ENCODE measurements at places on chromosomes 12 and 14.

DNA sequence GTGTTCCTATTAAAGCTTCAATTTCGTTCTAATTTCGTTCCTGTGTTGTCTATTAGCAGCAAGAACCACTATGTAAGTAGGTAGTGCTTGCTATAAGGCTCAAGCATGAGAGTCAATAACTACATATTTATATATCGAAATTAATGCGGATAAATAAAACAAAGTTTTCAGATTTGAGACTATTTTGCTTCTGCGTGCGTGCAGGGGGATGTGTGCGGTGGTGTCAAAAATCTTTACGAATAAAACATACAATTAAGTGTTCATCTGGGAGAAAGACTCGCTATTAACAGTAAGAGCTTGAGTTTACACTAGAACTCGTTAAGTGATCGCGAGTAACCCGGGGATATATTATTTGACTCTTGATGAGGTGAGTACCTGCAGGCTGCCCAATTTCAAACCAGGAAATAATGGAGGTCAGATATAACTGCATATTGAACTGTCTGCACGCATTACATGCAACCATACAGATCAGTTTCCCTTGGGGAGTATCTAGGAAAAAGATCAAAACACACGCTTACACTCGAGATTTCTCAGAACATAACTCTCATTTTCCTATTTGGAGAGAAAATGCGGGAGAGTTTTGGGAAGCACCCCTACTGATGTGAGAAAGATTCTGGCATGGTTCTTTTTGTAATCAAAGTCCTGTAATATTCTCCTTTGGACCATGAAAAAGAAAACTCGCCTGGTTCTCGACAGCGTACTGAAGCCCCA is 813 bp downstream of the TWF1 start:
- DNase-seq, result no peak

DNA sequence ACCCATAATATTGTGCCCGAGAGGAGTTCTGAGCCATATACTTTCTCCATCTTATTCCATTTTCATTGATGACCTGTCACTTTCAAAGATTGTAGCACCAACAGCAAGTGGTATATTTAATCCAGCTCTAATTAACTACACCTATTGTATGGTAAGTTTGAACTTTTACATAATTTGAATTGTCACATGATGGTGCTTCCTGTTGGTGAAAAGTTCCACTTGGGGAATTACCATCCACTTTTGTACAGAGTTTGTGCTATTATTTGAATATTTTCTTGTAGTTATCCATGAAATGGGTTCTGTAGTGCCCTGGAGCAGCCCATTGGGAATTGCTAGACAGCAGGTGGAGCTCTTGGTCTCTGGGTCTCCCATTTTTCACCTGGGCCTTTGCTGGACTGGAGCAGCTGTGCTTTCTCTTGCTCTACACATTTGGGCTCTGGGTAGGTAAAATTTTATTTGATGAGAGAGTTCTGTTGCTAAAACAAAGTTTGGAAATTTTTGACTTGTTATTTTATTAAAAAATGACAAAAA is 3.0 kb downstream of the SMCO3 start:
- no peak for DNase-seq

GRCh38 chr12:120012067-120012621 is 23.1 kb downstream of the BICDL1 start:
- DNase-seq, result peak; percentile 46

DNA sequence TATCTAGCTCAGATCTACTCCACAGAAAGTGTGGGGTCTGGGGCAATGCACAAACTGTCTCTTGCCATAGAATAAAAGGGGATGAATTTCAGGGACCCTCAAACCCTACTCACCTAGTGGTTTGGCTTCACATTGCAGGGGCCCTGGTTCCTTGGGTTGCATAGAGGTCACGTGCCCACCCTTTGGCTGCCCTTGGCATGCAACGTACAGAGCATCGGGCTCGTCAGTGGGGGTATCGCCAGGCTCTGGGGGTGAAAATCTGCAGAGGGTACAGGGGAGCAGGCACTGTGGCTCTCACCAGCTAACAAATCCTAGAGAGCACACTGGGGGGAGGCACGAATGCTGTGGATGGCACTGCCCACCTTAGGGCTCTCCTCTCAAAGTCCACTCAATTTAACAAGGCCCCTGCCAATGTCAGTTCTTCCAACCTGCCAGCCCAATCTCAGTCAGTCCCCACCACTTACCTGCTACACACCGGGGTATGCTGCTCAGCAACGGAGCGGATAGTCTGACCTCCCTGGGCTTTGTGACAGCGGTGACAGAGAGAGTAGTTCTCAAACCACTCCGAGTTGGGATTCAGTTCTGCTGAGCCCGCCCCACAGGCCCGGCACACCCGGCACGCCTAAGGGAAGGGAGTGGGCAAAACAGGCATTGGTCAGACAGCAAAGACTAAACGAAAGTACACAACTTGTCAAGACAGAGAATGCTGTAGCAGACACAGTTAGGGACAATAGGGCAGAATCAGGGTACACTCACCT is 8.0 kb downstream of the KMT2D start:
- no peak for DNase-seq

GRCh38 chr12:22657538-22657937 is 32.6 kb downstream of the ETNK1 start:
- DNase-seq, result no peak

- no peak for DNase-seq
Measured at GRCh38 chr12:8781381-8782127, 40.9 kb upstream of the A2ML1 start.

GRCh38 chr14:94162466-94162865 is 11.7 kb upstream of the PPP4R4 start:
- DNase-seq, result no peak

- DNase-seq, result no peak
Measured at GRCh38 chr14:32593290-32593942, 264.3 kb downstream of the AKAP6 start.

DNA sequence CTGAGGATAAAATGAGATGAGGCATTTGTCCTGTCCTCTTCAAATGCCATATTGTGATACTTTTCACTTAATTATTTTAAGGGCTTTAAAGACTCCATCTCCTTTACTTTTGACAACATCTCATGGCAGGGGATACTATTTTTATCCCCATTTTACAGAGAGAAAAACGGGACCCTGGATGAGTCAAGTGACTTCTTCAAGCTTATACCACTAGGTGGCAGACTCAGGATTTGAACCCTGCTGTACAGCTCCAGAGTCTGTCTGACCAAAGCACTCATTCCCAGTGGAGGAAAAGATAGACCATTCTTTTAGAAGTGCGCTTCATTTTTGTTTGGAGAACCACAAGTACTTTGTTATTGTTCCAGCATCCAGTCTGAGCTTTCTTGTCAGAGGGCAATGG is 1.7 kb upstream of the SMOC1 start:
- no peak for DNase-seq

GRCh38 chr12:9345171-9345570 is 137.0 kb upstream of the PZP start:
- no peak for DNase-seq

GRCh38 chr14:91555531-91555930 is 45.4 kb upstream of the PPP4R3A start:
- no peak for DNase-seq

DNA sequence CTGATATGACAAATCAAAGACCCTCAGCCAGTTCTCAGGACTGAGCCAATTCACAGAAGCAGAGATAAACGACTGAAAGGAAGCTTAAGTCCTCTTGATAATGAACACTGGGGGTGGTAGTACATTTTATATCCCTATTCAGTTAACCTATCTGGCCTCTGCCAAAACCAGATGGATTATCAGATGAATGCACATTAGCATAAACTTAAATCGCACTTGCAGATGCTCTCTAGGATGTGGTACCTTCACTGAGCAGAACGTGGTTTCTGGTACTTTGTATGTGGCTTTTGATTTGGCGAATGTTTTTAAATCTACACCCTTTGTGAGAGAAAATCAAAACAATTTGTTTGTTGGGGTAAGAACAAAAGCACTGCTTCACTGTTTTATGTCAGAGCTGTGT is 21.1 kb upstream of the TAS2R14 start:
- no peak for DNase-seq

DNA sequence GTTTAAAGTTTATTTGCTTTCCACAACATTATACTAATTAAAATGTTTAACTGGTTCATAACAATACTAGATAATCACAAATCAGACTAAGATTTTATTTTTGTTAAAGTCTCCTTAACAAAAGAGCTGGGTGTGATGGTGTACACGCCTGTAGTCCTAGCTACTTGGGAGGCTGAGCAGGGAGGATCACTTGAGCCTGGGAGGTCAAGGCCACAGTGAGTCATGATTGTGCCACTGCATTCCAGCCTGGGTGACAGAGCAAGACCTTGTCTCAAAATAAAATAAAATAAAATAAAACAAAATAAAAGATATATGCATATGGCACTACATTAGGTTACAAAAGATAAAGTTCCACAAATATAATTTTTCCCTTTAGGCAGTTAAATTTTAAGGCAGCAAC is 5.6 kb downstream of the MIS18BP1 start:
- DNase-seq, result no peak

- no peak for DNase-seq
Measured at GRCh38 chr12:74897425-74898211, 312.0 kb downstream of the KCNC2 start.

GRCh38 chr12:92493816-92494215 is 209.0 kb upstream of the PLEKHG7 start:
- no peak for DNase-seq

DNA sequence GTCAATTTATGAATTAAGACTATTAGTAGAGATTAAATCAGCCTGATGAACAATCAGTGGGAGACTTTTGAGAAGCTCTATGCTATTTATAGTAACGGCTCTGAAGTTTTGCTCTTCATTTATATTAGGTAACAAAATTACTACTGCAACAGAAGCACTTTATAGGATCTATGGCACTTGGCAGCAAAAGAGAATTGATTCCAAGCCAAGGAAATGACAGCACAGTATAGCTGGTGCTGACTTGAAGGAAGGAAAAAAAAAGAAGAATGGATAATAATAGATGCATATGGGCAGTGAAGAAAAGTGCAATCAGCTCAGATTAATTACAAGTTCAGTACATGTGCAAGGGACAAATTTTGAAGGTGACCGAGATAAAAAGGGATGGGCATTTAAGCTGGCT is 228.2 kb upstream of the PPFIA2 start:
- DNase-seq, result no peak

- no peak for DNase-seq
Measured at GRCh38 chr14:89409961-89410360, 7.1 kb downstream of the FOXN3 start.

- no peak for DNase-seq
Measured at GRCh38 chr12:26512213-26512612, 316.8 kb downstream of the SSPN start.

DNA sequence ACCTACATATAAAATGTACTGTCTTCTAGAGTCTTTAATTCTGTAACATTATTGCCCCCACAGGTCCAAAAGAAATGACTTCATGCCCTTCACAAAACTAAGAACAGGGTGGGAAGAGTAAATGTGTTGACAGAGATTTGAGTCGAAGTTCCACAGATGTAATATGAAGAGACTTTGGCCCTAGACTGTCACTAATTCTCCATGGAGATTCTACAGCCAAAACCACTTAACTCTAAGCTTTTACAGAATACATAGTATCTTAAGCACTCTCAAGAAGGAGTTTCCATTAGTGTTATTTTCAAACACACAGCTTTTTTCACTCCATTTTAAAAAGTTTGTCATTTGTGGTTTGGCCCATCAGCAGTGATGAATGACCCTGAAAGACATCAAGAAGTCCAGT is 56.3 kb downstream of the ABCC9 start:
- DNase-seq, result no peak

- no peak for DNase-seq
Measured at GRCh38 chr12:121264951-121265515, 31.5 kb downstream of the CAMKK2 start.

GRCh38 chr12:97535582-97535981 is 73.0 kb downstream of the RMST start:
- no peak for DNase-seq

- no peak for DNase-seq
Measured at GRCh38 chr12:9392842-9393241, 184.6 kb upstream of the PZP start.

GRCh38 chr12:69653703-69654102 is 43.0 kb upstream of the LRRC10 start:
- DNase-seq, result no peak

- no peak for DNase-seq
Measured at GRCh38 chr14:62445570-62445969, 599.7 kb downstream of the KCNH5 start.

DNA sequence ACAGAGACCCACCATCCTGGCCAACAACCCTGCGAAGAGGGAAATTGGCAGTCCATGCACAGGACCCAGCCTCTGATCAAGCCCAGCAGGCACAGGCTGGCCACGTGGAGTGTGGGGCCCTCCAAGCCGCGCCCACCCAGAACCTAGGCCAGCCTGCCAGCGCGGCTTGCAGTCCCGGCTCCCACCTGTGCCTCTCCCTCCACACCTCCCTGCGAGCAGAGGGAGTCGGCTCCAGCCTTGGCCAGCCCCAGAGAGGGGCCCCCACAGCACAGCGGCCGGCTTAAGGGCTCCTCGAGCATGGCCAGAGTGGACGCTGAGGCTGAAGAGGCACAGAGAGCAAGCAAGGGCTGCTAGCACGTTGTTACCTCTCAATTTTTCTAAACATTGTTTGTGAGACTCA is 373.4 kb downstream of the NELL2 start:
- no peak for DNase-seq

DNA sequence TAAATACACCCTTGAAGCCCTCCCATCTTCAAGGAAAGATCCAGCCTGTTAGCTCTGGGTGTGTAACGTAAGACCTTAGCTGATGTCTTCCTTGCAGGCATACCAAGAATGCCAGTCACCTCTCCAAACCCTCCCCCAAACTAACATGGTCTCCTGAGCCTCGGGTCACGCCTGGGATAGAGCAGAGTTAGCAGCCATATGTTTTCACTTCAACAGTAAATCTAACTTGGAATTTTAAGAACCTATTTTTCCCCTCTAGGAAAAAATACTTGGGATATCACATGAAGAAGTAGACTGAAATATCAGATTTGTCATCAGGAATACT is 27.9 kb downstream of the BCL2L14 start:
- DNase-seq, result no peak

DNA sequence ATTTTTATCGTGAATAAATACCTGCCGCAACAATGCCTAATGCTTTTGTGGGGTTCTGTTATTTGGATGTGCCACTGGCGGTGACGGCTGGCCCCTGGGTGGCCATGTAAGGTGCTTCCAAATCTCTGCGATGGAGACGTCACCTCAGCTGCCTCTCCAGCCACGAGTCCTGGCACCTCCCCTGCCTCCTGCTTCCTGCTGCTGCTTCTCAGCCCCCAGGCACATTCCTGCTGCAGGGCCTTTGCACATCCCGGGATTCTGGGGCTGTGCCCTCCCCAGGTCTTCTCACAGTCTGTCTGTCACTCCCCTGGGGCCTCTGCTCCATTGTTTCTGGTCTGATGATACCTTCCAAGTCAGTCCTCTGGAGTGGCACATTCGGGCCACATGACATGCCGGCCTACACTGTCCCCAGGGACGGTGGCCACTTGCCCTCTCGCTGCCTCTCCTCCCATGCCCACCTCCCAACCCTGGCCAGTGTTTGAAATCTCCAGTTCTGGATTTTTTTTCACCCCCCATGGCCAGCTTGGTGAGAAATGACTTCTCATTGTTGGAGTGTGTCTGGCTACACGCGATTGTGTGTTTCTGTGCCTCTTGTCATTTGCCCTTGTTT is 151.8 kb downstream of the KIF26A start:
- DNase-seq, result no peak

Measured in stimulated activated CD8-positive, alpha-beta memory T cell treated with anti-CD3 and anti-CD28 coated beads, Interleukin-12 subunit alpha, Interleukin-12 subunit beta, amount 100 ng/mL, for 4 hours (primary cell).